COR-L47 (cell line): ENCODE measurements at places on chromosomes 6 and 20.

DNA sequence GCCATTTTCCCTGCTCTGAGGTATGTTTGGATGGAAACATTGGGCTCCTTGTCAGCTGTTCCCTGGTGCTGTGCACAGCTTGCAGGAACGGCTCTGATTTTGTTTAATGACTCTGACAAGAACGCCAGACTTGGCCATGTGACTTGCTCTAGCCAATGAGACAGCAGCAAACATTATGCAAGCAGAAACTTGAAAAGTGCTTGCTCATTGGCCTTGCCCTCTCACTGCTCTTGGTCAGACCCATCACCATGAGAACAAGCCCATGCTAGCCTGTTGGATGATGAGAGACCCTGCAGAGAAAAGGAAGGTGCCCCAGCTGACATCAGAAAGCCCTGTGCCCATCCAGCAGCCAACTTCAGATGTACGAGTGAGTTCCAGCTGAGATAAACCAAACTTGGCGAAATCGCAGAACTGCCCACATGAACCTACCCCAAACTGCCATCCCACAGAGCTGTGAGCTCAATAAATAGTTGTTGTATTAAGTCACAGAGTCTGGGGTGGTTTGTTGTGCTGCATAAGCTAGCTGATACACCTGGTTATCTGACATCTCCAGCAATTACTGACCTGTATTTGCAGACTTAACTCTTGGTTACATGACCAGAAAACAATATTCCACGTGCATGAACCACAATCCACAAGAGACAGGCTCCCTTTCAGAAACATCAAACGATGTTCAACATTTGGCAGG, 96.9 kb downstream of the JPH2 start:
- no peak for DNase-seq

DNA sequence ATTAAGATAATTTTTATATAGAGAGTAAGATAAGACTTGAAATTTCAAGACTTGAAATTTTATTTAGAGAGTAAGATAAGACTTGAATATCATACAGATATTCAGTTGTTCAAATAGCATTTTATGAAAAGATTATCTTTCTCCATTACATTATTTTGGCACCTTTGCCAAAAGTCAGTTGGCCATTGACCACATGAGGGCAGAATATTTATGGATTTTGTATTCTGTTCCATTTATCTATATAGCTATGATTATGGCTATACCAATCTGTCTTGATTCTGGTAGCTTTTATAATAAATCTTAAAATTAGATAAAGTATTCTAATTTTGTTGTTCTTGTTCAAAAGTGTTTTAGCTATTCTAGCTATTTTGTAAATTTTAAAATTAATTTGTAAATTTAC, 537.9 kb upstream of the GJE1 start:
- no peak for DNase-seq

- DNase-seq: no peak
Measured at GRCh38 chr20:61413752-61414151, 161.7 kb downstream of the CDH4 start.

DNA sequence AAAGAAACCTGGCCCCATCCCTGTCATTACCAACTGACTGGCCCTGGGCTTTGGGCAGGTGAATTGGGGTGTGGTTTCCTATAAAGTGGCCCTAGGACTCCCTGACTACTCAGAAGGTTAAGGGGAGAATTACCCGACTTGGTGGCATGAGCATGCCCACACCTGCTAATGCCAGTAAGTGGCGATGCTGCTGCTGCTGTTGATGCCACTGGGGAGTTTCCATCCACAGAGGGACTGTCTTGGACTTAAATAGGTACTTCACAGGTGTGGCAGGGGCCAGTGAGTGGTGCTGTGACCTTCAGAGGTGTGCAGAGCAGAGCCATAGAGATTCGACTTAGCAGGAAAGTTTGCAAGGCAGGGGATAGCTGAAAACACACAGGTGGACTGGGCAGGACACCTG, 32.6 kb upstream of the MDFI start:
- DNase-seq: no peak

DNA sequence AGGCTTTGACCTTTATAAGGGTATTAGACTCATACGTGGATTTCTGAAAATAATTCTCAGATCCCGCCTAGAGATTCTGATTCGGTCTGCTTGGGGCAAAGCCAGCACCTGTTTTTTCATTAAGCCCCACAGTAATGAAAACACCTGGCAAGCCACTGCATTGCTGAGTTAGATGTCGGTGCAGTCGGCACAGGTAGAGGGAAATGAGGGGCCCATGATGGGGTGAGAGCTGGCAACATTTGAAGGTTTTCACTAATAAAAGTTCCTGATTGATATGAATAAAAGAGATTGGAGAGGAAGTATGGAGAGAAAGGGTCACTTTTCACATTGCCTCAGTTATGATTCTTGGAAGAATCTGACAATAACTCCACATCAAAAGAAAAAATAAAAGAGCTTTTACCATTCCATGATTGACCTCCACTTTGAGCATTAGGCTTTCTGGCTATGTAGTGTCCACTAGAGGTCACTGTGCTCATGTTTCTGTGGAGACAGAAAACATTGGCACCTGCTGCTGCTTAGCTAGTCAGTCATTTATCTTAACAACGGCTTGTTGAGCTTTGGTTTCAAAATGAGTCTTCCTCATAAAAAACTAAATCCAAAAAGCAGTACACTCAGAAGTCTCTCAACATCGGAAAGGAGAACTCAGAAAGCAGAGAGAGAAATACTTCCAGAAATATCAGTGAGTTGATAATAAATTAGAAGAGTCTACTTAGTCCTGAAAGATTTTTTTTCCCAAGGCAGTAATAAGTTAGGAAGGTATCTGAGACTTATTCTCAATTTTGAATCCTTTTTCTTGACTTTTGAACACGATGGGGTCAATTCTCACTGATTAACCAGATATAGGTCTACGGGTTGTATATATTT, 53.3 kb upstream of the KLHL31 start:
- peak; percentile 69 for DNase-seq
